Stimulated activated CD4-positive, alpha-beta T cell treated with anti-CD3 and anti-CD28 coated beads, Interleukin-12 subunit alpha, Interleukin-12 subunit beta, amount 100 ng/mL, for 48 hours (primary cell): ENCODE measurements at places on chromosomes 7 and 10.

DNA sequence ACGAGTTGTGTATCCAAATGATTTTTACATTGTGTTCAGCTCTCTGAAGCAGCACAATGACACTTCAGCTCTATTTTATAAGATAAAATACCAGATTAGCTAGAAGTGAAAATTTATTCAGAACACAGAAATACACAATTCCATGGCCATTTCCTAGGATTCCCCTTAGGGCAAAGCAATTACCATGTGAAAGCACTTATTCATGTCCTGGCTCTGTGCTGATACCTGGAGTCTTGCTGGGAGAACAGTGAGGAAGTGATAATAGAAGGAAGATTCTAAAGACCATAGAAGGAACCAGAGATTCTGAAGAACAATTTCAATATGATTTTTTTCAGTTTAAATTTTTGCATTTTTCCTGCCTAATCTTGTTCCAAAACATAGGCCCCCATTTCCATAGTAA lies 657.4 kb upstream of the ZWINT start:
- no peak for DNase-seq

DNA sequence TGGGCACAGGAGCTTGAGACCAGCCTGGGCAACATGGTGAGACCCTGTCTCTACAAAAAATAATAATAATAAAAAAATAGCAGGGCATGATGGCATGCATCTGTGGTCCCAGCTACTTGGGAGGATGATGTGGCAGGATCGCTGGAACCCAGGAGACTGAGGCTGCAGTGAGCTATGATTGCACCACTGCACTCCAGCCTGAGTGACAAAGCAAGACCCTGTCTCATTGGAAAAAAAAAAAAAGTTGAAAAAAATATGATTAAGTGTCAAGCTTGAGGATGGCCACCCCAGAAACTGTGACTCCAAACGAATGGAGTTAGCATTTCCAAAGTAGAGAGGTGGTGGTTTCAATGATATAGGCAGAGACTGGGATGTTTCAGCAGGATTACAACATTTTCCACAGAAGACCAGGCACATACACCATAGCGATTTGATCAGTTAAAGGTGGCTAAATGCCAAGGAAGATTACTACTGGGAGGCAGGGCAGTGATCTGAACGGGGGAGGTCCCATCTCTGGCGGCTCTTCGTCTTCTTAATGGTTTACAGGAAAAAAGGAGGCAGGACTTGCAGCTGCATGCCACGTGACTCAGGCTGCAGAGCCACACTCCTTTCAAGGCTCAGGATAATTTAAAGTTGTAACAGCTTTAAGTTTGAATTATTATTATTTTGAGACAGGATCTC lies 250.6 kb upstream of the GALNT17 start:
- no peak for DNase-seq

GRCh38 chr10:21352886-21353285 lies 172.6 kb downstream of the SKIDA1 start:
- no peak for DNase-seq

DNA sequence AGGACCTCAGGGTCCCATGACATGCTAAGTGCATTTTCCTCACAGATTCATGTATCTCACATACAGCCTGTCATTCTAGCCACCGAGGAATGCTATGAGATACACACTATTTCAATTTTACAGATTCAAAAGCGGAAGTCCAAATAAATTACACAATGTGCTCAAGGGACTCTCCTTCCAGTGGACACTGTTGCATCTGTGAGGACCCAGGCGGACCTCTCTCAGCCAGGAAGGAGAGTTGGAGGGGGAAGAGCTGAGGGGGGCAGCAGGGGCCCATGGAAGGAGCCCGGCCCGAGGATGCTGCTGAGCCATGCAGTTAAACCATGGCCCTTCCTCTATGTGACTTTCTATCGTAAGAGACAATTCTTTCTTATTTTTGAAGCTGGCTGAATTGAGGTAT lies 93.6 kb downstream of the VOPP1 start:
- no peak for DNase-seq

GRCh38 chr10:30553018-30553625 lies 76.4 kb downstream of the LYZL2 start:
- DNase-seq = no peak

DNA sequence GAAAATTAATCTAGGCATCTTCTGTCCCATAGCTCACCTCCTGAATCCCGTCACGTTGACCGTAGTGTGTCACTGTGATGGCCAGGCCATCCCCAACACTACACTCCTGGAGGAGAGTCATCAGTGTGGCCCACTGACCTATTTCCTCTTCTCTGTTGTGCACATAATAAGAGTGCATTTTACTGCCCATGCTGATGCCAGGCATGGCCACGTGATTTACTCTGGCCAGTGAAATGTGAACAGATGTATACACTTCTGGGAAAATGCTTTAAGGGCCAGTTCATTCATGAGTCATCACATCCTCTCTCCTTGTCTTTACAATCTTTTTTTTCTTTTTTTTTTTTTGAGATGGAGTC lies 101.9 kb upstream of the PIP4K2A start:
- DNase-seq = no peak

DNA sequence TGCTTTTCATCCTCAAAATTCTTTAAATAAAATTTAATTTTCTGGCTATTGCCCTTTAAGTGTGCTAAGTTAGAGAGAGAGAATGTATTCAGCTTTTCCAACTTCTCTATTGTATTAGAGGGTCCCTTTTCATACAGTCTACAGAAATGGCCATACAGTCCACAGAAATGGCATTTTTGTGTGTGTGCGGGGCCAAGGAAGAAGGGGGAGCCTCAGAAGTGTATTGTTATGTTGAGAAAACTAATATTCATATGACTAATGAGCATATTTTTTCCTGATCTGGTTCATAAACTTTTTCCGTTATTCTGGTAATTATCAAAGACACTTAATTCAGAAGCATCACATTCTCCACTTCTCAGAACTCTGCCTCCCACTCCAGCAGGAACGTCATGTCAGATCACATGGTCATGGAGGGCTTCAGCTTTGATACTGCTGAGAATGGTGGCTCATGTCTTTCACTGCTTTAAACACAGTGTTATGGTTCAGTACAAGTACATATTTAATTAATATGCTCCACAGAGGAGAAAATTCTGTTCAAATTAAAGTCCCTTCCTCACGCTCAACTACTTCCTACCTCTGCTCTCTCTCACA lies 37.1 kb downstream of the ELMO1 start:
- DNase-seq = peak; percentile 30

DNA sequence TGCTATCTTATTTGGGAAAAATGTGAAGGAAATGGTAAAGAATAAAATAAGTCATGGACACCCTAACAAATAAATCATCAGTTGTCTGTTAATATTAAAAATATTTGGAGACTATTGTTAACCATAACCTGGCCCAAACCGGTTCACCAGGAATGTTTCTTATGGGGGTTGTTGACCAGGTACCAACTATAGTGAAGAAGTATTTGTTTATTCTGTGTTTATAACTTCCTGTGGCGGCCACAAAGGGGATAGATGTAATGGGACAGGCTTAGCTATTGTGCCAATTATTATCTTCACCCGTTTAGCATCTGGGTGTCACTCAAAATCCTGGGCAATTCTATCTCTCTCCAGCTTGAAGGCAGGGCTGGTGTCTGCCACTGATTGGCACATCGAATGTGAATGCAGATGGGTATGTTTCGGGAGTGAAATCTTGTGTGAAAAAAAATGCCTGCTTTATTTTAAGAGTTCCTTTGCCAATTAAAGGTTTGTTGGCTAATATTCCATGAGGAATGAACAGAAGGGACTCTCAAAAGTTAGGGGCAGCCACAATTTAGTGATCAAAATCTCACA lies 500.9 kb downstream of the ARL4A start:
- DNase-seq = no peak

- no peak for DNase-seq
Observed at GRCh38 chr7:100802951-100803350, 24.4 kb downstream of the EPHB4 start.

DNA sequence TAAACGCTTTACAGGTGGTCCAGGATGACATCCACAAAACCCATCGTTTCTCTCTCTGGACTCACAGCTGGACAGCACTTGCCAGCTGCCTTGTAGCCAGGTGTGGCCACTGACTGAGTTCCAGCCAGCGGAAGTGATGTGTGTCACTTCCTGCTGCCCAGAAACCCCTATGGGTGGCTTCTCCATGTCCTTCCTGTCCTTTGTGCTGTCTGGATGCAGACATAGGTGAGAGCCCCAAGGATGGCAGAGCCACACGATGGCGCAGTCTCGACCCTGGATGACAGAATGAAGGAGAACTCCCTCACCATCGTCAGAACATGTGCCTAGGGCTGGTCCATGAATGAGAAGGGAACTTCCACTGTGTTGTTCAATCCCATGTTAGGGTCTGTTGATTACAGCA lies 22.1 kb downstream of the NMT2 start:
- DNase-seq = no peak

DNA sequence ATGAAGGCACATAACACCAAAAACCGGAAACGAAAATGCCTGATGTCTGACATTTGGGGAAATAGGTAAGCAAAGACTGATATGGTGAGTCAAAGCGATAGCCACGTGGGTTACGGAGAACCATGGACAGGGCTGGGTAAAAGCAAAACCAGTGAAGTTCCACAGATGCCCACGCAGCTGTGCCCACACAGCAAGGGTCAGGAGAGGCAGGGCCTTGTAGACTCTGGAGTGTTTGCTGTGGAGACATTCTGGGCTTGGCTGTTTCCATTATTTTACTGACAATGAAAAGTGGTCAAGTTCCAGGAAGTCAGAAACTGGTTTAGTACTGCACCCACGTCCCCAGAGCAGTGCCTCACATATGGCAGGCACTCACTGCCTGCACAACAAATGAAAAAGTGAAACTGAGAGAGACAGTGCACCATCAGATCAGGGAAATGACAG lies 148.7 kb downstream of the ZMYND11 start:
- peak; percentile 53 for DNase-seq
